ENCODE measurements at places on chromosomes 3 and 15.

- no peak for DNase-seq
These were observed 285.0 kb upstream of the ADAMTS9 start for GRCh38 chr3:64972793-64973192.

- DNase-seq = peak; percentile 1
These were observed 378.7 kb upstream of the TGFBR2 start for GRCh38 chr3:30227571-30228301.

DNA sequence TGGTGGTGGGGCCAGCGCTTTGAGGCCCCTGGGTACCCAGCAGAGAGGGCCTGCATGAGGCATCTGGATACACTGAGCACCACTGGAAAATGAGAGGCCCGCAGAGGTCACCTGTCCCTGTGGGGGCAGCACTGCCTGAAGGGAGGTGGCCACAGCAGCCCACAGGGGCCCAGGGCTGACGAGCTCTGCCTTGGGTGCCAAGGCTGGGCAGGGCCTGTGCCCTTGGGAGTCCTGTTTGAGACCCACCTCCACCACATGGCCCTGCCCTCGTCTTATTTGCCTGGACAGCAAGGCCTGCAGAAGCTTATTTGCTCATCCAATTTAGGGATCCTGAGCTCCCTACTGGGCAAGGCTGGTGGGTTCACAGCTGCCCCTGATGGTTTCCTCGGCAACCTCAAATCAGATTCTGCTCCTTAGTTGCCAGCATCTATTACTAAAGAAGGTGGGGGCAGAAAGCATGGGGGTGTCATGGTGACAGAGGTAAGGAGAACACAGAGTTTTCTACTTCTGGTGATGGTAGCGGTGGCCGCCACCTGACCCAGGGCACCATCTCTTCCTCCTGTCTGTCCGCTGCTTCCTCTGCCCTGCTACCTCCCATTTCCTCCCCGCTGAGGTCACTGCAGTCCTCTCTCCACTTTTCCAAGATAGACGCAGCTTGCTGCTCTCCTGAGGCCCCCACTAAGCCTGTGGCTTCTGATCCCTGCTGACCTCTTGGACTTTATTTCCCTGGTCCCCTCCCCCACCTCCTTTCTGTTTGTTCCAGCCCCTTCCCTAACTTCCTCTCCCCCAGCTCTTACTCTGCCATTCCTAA lies 62.9 kb downstream of the HMCES start:
- no peak for DNase-seq

DNA sequence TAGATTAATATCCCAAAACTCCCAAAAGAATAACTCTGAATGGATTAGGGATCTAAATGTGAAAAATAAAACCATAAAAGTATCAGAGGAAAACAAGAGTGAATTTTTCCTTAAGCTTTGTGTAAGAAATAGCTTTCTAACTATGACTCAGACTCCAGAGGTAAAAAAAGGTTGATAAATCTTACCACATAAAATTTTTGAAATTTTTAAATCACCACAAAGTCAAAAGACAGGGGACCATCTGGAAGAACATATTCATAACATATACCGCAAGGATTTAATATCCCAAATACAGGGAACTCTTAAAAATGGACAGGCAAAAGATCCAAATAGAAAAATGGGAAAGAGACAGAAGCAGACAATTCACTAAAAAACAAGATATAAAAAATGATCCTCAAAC lies 145.0 kb downstream of the ARNT2 start:
- no peak for DNase-seq

- no peak for DNase-seq
These were observed 31.1 kb downstream of the OXSM start for GRCh38 chr3:25820816-25821486.

DNA sequence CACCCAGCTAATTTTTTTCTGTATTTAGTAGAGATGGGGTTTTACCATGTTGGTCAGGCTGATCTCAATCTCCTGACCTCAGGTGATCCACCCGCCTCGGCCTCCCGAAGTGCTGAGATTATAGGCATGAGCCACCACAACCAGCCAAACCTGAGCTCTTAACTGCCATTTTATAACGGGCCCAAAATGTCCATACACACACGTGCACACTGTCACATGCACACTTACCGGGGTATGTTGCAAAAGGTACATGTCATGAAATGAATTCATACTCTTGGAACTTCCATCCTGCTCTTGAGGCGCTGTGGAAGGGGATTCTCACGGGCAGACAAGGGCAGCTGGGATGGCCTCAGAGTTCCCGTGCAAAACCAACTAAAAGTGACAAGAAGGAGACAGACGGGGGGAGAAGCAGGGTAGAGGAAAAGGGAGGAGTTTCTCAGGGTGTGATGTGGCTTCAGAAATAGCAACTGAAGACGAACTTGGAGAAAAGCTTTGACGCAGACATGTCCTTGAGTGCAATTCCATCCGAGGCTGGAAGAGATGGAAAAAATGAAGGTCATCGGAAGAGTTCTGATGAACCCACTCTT lies 110.9 kb downstream of the BDH1 start:
- DNase-seq = no peak

GRCh38 chr3:142216321-142216720 lies 9.1 kb downstream of the GK5 start:
- DNase-seq = no peak

DNA sequence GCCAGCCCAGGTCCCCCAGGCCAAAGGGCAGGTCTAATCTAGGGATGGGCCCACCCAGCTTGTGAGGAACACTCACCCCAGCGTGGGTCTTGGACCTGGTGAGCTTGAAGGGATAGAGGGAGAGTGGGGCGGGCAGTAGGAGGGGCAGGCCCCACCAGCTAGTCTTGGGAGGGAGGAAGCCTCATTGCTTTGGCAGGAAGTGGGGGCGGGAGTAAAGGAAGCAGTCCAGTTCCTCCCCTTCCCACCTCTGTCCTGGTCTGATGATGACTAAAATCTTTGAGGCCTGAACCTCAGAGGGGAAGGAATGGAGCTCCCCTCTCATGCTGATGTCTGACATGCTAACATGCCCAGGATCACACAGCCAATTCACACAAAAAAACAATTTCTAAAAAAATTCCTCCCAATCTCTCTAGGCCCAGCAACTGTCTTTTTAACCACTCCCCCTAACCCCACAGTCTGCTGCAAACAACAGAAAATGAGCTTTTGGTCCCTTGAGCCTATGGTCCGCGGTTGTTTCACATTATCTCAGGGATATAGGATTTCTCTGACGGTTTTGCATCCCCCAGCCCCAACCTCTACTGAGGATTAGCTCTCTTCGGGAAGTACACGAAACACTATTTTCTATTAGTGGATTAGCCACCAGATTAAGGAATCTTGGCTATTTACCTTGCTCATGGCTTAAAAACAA lies 30.7 kb upstream of the DUSP7 start:
- no peak for DNase-seq

- DNase-seq = no peak
These were observed 56.0 kb downstream of the KAT2B start for GRCh38 chr3:20096135-20096685.

DNA sequence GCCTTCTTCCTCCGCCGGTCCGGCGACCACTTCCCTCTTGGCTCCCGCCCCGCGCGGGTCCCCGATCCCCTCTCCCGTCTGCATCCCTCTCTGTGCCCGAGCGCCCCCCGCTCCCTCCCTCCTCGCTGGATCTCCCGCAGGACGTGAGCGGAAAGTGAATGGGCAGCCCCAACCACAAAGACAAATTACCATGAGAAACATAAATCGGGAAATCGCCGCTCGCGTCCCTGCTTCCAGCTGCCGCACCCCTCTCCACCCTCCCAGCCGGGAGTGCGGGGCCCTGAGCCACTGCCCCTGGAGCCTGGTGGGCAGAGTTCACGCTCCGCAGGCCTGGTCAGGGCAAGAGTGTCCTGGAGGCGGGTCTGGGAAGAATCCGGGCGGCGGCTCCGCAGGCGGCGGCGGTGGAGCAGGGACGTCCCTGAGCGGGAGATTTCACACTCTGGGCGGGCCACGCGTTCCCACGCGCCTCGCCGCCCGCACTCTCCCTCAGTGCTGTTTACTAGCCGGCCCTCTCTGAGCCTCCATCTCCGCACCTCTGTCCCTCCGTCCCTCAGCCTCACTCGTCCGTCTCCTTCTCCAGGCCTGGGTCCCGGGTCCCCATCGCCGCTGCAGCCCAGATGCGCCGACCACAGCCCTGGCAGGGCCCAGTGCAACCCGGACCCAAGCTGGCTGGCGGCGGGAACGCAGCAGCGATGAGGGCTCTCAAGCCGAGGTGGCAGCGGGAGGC lies 835 bp downstream of the SEMA5B start:
- DNase-seq = no peak

- no peak for DNase-seq
These were observed 85.6 kb upstream of the POU1F1 start for GRCh38 chr3:87361956-87362355.

GRCh38 chr3:159165961-159166360 lies 364.1 kb downstream of the MFSD1 start:
- DNase-seq = no peak

- DNase-seq = peak; percentile 83
These were observed at the start of gene ACY1 for GRCh38 chr3:51982838-51983577. Gene ACY1, plus strand, starts transcription at chr3:51983535. Its CDS starts 530 bp downstream, at chr3:51984065.

GRCh38 chr3:11845651-11846050 lies 1.0 kb downstream of the TAMM41 start:
- DNase-seq = no peak

DNA sequence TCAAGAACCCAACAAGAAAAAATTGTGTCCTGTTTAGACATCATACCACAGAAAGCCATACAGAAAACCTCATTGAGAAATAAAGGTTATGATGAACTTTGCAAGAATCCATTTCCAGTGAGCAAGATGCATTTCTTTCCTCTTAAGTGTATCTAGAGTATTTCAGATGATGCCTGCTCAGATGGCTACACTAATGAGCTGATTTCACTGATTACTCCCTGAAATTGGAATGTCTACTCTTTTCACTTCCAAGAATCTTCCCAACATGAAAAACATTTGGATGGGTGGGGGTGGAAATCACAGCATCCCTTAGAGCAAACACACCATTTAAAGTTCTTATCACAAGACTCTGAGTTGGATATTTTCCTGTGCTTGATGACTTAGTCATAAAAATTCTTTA lies 41.4 kb upstream of the IL12A start:
- no peak for DNase-seq

DNA sequence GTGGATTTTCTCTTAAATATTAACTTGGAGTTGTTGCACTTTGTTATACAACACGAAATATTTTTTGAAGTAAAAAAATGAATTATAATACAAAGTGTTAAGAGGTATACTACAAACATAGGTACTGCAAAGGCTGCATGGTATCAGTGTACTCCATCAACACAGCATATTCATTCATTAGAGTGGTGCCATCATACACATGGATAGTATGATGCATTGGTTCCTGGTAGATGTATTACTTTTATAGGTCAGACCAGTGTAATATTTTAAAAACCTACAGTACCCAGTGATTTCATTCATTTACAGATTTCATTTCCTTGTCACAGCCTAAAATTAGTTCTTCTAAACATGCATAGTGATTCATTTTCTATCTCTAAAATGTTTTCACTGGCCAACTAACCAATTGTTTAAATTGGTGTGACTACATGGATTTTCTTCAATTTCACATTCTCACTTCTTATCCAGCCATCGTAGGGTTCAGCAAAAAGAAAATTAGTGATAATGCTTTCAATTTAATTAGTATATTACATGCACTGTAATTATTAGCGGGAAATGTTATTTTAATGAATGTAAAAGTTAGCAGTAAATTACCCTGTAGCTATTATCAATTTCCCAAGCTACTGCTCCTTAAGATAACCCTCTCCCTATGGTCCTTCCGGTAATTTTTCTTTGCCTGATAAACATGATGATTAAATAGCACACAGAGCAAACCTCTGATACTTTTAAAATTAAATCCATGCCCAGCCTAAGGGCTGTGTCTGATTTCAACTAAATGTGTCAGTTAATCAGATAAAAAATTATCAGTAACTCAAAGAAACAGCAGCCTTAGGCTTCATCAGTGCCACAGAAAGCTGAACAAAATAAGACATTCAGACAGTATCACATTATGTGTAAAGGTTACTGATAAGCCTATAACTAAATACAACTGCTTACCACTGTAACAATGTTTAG lies 68.4 kb downstream of the DPH6 start:
- no peak for DNase-seq

GRCh38 chr15:66594344-66594743 lies 28.5 kb upstream of the LCTL start:
- DNase-seq = no peak

- DNase-seq = no peak
These were observed 15.6 kb upstream of the RAP2B start for GRCh38 chr3:153146191-153147053.

- DNase-seq = no peak
These were observed 2.8 kb downstream of the OCA2 start for GRCh38 chr15:28096411-28096669.

GRCh38 chr3:31399271-31399670 lies 133.5 kb upstream of the STT3B start:
- DNase-seq = no peak

- no peak for DNase-seq
These were observed 627.9 kb downstream of the SI start for GRCh38 chr3:164450276-164450905.

DNA sequence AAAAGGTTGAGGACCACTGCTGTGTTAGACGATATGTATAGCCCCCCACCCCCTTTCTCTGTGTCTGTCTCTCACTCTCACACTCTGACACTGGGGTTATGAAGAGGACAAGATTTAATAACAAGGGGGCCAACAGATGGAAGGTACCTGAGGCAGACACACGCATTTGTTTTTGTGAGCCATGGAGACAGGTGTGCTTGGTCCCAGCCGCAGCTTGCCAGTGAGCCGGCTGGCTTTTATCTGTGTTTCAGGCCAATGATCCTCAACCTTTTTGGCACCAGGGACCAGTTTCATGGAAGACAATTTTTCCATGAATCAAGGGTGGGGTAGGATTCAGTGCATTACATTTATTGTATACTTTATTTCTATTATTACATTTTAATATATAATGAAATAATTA lies 394.9 kb upstream of the RGMA start:
- DNase-seq = no peak

GRCh38 chr3:47588053-47588452 lies 9.4 kb upstream of the CSPG5 start:
- DNase-seq = no peak

DNA sequence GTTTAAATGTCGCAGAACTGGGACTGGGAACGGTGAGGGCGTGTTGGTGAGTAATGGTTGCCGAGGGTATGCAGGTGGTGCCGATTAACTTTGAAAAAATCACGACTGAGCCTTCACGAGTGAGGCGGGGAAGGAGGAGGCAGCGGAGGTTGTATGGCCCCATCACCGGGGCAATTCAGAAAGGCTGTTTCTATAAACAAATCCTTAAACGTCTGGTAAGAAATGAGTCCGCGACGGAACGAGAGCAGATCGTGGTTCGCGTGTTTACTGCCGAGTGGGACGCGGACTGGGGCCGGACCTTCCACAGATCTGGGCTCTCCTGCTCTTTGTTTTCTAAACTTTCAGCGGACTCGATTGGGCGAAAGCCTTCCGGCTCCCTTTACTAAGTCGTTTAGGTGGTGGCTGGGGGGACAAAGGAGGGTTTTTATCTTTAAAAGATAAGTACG lies 2.7 kb downstream of the IGF1R start:
- no peak for DNase-seq

DNA sequence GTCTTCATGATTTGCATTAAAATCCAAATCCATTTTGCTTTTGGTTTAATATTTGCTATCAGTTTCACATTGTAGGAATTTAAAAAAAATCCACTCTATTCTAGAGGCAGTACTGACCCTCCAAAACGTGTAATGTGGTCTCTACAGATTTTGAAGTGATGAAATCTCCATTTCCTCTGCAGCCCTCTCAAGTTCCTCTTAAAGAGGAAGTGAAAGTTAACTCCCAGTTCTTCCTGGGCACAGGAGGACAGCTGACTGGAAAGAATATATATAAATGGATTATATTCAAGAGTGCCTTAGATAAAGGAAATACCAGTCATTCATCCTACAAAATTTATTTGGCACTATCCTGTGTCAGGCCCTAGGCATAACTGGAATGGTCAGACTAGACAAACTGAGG lies 83.5 kb upstream of the PLCL2 start:
- DNase-seq = peak; percentile 28
